ENCODE measurements at places on chromosomes 13 and 19.

- no peak for DNase-seq
Measured at GRCh38 chr13:113184568-113185440, 23.7 kb downstream of the PCID2 start.

GRCh38 chr19:16274447-16274846, 50.2 kb upstream of the KLF2 start:
- DNase-seq: no peak

- no peak for DNase-seq
Measured at GRCh38 chr13:23087880-23088279, 92.9 kb upstream of the SGCG start.

- DNase-seq: no peak
Measured at GRCh38 chr19:39637891-39638290, 17.8 kb upstream of the LGALS16 start.

- no peak for DNase-seq
Measured at GRCh38 chr13:76023652-76024051, 387.5 kb downstream of the LMO7 start.

DNA sequence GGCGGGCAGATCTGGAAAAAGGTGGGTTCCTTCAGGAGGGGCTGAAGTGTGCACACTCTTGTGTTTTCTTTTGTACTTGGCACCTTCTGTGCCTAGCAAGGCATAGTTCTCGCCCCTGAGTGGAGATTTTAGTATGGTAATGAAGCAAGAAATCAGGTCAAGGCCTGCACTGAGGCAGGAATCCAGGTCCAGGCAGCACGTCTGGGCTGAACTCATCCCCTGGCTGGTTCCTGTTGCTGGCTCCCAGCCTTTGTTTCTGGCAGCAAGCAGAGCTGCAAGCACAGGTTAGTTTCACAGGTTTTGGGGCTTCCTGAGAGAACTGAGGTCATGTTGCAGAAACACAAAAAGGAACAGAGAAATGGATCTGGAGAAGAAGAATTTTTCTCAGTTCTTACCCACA, 21.2 kb downstream of the SIGLEC7 start:
- DNase-seq: no peak

DNA sequence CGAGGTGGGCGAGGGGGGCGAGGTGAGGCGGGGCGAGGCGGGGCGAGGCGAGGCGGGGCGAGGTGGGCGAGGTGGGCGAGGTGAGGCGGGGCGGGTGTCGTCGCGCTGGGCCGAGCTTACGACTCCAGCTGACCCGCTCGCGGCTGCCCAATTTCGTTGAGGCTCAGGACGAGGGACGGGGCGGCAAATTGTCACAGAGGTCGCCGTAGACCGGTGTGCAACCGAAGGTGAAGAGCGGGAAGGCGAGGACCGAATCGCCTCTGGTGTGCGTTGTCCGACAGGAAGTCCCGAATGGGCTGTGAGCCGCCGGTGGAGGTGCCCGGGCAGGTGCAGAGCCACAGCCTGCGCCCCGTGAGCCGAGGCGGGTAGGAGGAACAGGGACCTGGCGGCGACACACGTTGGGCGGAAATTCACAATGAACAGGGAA, at the start of gene LACC1:
Gene LACC1 (plus strand): TSS at position 150 of the 427 bp plus-strand sequence. CDS start 1,082 bp downstream, outside the sequence.
- DNase-seq: no peak

DNA sequence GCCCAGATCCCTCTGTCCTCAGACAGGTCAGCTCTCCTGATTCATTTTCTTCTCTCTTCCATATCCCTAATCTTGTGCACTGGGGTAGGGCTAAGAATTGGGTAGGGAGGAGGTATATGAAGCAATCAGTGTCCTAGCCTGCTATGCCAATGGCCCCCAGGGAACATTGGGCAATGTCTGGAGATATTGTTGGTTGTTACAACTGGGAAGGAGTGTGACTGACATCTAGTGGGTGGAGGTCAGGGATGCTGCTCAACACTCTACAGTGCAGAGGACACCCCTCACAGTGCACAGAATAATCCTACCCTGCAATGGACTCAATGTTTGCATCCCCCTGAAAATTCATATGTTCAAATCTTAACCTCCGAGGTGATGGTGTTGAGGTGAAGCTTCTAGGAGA, 57.5 kb downstream of the CPAMD8 start:
- DNase-seq: no peak

DNA sequence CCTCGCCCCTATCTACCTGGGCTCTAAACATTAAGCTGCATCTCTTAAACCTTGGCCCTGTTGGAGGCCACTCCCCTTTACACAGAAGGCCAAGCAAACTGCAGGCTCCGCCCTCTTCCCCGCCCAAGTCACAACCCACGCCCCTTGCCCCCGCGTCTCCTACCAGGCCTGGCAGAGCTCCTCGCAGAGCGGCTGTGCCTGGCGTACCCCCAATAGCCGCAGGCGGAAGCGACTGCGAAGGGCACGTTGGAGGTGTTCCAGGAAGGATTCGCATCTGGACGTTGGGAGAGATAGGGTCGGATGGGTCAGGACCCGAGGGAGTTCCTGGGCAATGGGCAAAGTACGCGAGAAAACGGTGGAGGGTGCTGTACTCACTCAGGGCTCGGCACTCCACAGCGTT, 5.9 kb downstream of the RTBDN start:
- no peak for DNase-seq

- no peak for DNase-seq
Measured at GRCh38 chr19:900302-901111, 7.2 kb downstream of the RNU6-9 start.

GRCh38 chr19:29943615-29944014, 1.6 kb downstream of the URI1 start:
- DNase-seq: no peak

- no peak for DNase-seq
Measured at GRCh38 chr13:44287958-44288357, 85.7 kb upstream of the SERP2 start.

- DNase-seq: no peak
Measured at GRCh38 chr19:7368456-7368855, 19.7 kb downstream of the ARHGEF18 start.

- no peak for DNase-seq
Measured at GRCh38 chr19:5142725-5143097, 173.8 kb downstream of the KDM4B start.

- no peak for DNase-seq
Measured at GRCh38 chr19:46365561-46365960, 18.7 kb downstream of the PPP5C start.

- no peak for DNase-seq
Measured at GRCh38 chr13:73998631-73999030, 135.6 kb downstream of the KLF12 start.

GRCh38 chr19:53132141-53132991, at the start of gene ZNF415:
ZNF415 (minus strand) TSS chr19:53132910; CDS start chr19:53122676, 10,234 bp downstream.
- no peak for DNase-seq

DNA sequence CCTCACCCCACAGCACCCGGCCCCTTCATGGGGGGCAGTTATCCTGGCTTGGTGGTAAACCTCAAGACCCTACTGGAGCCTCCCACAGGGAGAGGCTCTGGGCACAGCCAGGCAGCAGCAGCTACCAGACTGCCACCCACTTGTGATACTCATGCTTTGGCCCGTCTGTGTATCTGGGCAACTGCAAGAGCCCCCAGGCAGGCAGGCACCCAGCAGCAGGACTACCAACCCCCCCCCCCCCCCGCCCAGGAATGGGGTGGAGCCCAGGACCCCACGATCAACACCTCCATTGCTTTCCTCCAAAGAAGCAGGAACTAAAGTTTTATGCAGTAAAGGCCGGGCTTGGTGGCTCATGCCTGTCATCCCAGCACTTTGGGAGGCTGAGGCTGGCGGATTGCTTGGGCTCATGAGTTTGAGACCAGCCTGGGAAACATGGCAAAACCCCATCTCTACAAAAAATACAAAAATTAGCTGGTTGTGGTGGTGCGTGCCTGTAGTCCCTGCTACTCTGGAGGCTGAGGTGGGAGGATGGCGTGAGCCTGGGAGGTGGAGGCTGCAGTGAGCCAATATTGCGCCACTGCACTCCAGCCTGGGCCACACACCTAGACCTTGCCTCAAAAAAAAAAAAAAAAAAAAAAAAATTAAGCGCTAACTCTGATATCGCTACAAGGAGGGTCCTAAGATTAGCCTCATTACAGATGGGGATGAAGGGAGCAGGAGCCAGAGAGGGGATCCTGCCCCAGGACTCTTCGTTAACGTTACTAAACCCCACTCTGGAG, 1.1 kb upstream of the LYL1 start:
- no peak for DNase-seq

- DNase-seq: no peak
Measured at GRCh38 chr13:48585456-48585840, 52.6 kb upstream of the RCBTB2 start.

DNA sequence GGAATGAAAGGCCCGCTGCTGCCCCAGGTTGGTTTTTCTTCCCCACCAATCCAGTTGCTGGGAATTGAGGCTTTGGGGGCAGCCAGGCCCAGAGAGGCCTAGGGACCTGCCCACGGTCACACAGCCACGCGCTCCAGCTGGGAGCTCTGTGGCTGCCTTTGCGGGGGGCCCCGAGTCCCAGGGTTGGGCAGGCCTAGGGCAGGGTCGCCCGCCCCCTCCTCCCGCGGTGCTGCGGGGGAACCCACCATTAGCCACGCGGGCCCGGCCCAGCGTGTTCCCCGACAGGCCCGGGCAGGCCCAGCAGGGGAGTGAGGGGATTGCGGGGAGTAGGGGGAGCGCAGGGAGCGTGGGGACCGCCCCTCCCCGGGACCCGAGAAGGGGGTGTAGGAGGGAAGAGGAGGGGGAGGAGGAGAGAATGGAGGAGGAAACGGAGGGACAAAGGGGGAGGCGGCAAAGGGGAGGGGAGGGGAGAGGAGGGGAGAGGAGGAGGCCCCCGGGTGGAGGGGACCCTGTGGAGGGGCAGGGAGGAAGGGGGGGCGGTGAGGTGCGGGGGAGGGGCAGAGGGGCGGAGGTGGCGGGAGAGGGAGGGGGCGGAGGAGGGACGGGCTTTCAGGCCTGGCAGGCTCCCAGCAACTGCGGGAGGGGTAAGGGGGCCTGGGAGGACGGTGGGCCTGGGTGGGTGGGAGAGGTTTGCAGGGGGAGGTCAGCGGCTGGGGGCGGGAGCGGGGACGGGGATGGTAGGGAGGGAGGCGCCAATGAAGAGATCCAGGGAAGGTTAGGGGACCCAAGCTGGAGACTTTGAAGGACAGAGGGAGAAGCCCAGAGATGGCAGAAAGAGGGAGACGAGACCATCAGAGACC, 12.9 kb upstream of the TLE2 start:
- DNase-seq: no peak

DNA sequence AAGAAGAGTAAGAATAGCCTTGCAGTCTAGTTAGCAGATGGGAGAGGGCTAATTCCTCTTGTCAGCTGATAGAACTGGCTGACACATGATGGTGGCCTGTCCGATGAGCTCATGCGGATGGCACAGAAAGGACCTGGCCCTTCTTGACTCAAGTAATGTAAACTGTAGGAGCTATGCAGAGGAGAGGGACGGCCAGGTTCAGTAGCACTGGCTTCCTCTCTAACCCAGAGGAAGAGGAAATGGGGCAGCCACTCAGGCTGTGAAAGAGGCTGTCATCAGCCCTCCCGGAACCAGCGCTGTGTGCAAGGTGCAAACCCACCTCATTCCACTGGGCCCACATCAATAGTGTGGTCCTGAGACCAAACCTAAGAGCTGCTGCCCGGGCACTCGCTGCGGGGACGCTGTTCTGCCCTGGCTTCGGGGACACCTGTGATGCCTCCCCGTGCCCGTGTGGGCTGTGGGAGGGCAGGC, 30.8 kb upstream of the USE1 start:
- no peak for DNase-seq

DNA sequence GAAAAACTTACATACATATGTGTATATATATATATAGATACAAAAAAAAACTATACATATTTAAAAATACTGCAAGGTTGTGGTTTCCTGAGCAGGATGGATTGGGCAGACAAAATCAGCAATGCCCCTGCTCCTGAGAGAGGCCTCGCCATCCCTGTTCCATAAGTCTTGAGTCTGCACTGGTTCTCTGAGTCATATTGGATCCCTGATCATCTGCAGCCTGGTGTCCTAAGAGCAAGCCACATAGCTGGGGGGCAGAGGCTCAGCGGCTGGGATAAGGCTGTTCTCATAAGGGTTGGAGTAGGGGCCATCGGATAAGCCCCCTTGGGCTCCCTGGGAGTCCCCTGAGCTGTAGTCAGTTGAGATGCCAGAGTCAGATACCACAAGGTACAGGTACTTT, 3.3 kb downstream of the SWSAP1 start:
- DNase-seq: no peak

- DNase-seq: no peak
Measured at GRCh38 chr19:41795031-41795461, 1.3 kb upstream of the CEACAM3 start.

- no peak for DNase-seq
Measured at GRCh38 chr19:45817725-45818301, 2.7 kb upstream of the RSPH6A start.

- DNase-seq: no peak
Measured at GRCh38 chr13:94433055-94433961, 46.2 kb downstream of the DCT start.

- no peak for DNase-seq
Measured at GRCh38 chr13:109790942-109791605, 4.7 kb upstream of the IRS2 start.

Measured in GM04503 (cell line).